Sigmoid colon (tissue), 7 donors: ENCODE measurements at places on chromosomes 2 and 18. TPM values are rescaled to one million over a fixed set of nuclear protein-coding genes. Genes with fewer than 3 reads are reported as not detected.

- no peak overlapping the region for H3K27ac ChIP-seq
- H3K36me3 ChIP-seq = no peaks in the 10 kb centered on the region
- H3K27me3 ChIP-seq = no peaks in the 10 kb centered on the region
- H3K4me1 ChIP-seq = no peaks in the 10 kb centered on the region
- DNase-seq = no peak
- H3K4me3 ChIP-seq = no peak overlapping the region
Observed at GRCh38 chr2:219861307-219861706, 233.9 kb downstream of the SLC4A3 start.

DNA sequence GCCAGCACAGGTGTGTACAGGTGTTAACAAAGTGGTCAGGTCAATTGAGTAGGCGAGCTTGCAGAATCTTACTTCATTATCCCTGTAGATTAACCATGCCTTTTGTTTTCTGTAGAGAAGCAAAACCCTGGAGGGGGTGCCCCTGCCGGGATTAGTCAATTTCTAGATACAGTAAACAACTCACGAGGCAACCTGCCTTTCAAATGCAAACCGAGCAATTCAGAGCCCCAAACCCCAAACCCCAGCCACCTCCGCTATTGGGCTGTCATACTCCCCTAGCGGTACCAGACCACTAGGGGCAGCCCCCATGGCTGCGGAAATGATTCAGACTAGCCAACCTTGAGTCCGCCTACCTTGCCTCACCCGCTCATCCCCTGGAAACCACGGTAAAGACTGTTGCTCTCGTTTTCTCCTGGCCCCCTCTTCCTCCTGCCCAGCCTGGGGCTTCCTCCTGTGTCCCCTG lies 61.4 kb upstream of the KIF5C start:
- no peaks in the 10 kb centered on the region for H3K4me1 ChIP-seq
- DNase-seq = no peak
- no peak overlapping the region for H3K27ac ChIP-seq
- no peak overlapping the region for H3K4me3 ChIP-seq
- H3K27me3 ChIP-seq = no peaks in the 10 kb centered on the region

DNA sequence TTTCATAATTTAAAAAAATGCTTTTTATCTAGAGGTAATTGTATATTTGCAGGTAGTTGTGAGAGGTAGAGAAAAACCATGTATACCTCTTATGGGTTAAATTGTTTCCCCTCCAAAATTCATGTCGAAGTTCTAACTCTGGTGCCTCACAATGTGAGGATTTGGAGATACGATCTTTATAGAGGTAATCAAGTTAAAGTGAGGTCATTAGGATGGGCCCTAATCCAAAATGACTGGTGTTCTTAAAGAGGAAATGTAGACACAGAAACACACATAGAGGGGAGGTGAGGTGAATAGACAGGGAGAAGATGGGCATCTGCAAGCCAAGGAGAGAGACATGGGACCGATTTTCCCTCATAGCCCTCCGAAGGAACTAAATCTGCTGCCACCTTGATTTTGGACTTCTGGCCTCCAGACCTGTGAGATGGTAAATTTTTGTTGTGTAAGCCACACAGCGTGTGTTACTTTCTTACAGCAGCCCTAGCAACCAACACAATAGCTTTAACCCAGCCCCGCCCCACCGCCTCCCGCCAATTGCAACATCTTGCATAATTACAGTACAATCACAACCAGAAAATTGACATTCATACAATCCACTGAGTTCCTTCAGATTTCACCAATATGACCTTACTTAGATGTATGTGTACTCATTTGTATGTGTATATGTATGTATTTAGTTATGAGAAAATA lies 208.9 kb downstream of the MIB1 start:
- H3K36me3 ChIP-seq = no peaks in the 10 kb centered on the region
- H3K27me3 ChIP-seq = no peaks in the 10 kb centered on the region
- no peak overlapping the region for H3K27ac ChIP-seq
- DNase-seq = no peak
- H3K4me3 ChIP-seq = no peak overlapping the region
- no peaks in the 10 kb centered on the region for H3K4me1 ChIP-seq

DNA sequence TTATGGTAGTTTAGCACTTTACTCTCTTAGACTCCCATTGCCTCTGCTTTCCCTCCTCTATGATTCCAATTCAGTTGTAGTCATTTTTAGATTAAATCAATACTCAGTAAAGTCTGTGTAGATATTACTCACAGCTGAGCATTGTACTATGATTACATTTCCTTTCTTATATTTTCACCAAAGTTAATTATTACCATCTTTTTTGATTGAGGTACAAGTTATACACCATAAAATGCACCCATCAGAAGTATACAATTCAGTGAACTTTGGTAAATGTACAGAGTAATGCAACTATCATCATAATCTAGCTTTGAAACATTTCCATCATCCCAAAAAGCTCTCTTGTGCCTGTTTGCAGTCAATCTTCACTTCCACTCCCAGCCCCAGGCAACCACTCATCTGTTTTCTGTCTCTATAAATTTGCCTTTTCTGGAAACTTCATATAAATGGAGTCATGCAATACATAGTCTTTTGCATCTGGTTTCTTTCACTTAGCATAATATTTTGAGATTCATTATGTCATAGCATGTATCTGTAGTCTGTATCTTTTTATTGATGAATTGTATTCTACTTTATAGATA lies 30.2 kb upstream of the ETAA1 start:
- H3K27ac ChIP-seq = no peak overlapping the region
- no peaks in the 10 kb centered on the region for H3K4me1 ChIP-seq
- no peak overlapping the region for H3K4me3 ChIP-seq
- H3K27me3 ChIP-seq = no peaks in the 10 kb centered on the region
- H3K36me3 ChIP-seq = no peaks in the 10 kb centered on the region

- H3K4me1 ChIP-seq = peaks cover 58% of the 10 kb centered on the region
- H3K27me3 ChIP-seq = no peaks in the 10 kb centered on the region
- no peak for DNase-seq
- H3K4me3 ChIP-seq = no peak overlapping the region
- no peak overlapping the region for H3K27ac ChIP-seq
Observed at GRCh38 chr18:44848644-44849335, 168.1 kb downstream of the SETBP1 start.

DNA sequence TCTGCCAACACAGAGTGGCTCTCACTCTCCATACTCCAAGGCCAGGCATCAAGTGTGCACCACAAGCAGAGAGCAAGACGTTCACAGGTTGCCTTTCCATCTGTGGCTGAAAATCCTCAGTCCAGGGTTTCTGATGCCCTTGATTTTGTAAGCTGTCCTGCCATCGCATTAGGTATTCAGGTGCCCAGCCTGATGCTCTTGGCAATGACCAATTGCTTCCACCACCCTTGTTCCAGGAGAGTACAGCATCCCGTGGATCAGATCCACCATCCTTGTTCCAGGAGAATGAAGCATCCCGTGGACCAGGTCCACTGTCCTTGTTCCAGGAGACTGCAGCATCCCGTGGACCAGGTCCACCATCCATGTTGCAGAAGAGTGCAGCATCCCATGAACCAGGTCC lies 133.4 kb upstream of the GPC1 start:
- no peak overlapping the region for H3K4me3 ChIP-seq
- H3K36me3 ChIP-seq = no peaks in the 10 kb centered on the region
- no peak for DNase-seq
- H3K4me1 ChIP-seq = no peaks in the 10 kb centered on the region
- H3K27me3 ChIP-seq = no peaks in the 10 kb centered on the region

GRCh38 chr2:77102927-77103326 lies 419.2 kb downstream of the LRRTM4 start:
- H3K4me1 ChIP-seq = no peaks in the 10 kb centered on the region
- no peak for DNase-seq
- H3K36me3 ChIP-seq = no peaks in the 10 kb centered on the region
- H3K27me3 ChIP-seq = no peaks in the 10 kb centered on the region
- no peak overlapping the region for H3K4me3 ChIP-seq

INPP5D gene
- 10.0 TPM for total RNA-seq

EGR4 gene
- not detected for total RNA-seq

LYG1 gene
- total RNA-seq = not detected

LCT gene
- under 0.01 TPM for total RNA-seq

ANO7 gene
- total RNA-seq = not detected

HOXD13 gene
- 18.7 TPM for total RNA-seq

NEU4 gene
- not detected for total RNA-seq

DAW1 gene
- total RNA-seq = not detected
